Smooth muscle cell of bladder (primary cell): ENCODE measurements at places on chromosomes 12 and 14. TPM values are rescaled to one million over a fixed set of nuclear protein-coding genes. Genes with fewer than 3 reads are reported as not detected.

ZNF10 gene
- total RNA-seq = 6.0 and 8.5 TPM in 2 replicates

CEBPE gene
- total RNA-seq = not detected in 2 replicates

CCDC177 gene
- total RNA-seq = under 0.01 TPM in 2 replicates

AVPR1A gene
- total RNA-seq = under 0.01 and 0.18 TPM in 2 replicates

TEX22 gene
- total RNA-seq = 0.37 and 0.43 TPM in 2 replicates
